Activated CD4-positive, alpha-beta T cell treated with anti-CD3 and anti-CD28 coated beads for 48 hours (primary cell): ENCODE measurements at places on chromosomes 13 and 19.

GRCh38 chr19:41233748-41234240 is 14.8 kb downstream of the AXL start:
- no peak for DNase-seq

- DNase-seq: no peak
These were observed 50.8 kb downstream of the USP12 start for GRCh38 chr13:27120811-27121210.

DNA sequence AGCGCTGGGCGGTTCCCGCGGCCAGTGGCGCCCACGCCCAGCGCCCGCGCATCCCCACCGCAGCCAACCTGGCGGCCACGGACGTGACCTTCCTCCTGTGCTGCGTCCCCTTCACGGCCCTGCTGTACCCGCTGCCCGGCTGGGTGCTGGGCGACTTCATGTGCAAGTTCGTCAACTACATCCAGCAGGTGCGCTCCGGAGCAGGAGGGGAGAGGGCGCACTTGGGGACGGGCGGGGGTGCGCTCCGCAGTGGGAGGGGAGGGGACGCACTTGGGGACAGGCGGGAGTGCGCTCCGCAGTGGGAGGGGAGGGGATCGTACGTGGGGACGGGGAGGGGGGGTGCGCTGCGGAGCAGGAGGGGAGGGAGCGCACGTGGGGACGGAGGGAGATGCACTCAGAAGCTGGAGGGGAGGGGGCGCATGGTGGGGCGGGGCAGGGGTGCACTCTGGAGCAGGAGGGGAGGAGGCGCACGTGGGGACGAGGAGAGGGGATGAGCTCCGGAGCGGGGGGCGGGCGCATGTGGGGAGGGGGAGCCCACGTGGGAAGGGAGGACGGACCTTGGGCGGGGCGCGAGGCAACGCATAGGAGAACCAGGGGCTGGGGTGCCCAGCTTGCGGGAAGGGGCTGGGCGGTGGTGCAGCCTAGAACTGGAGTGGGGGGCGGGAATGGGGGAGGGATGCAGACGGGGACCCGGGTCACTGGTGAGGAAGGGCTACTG is 1.5 kb downstream of the KISS1R start:
- DNase-seq: peak; percentile 72

DNA sequence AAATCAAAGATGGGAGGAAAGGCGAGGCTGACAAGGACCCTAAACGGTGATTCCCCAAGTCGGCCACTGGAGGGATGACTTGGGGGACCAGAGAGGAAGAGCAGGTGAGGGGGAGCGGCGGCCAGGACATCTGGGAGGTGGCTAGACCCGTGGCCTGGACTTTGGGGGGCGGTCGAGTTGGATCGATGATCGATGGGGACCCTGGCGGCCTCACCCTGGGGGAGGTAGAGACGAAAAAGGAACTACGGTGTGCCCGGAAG is 7.7 kb upstream of the CIRBP start:
- peak; percentile 44 for DNase-seq

- no peak for DNase-seq
These were observed 22.9 kb upstream of the SLC7A10 start for GRCh38 chr19:33248553-33248953.

GRCh38 chr13:45102136-45102507 is 18.2 kb upstream of the GTF2F2 start:
- no peak for DNase-seq
